Upper lobe of left lung (tissue), 6 donors: ENCODE measurements at places on chromosomes 1 and 21. TPM values are rescaled to one million over a fixed set of nuclear protein-coding genes. Genes with fewer than 3 reads are reported as not detected.

The CYP4A11 gene
- total RNA-seq = not detected

The OPN3 gene
- total RNA-seq = 11.5 TPM

The KLF18 gene
- total RNA-seq = not detected

The AGPAT3 gene
- total RNA-seq = 66.7 TPM

The ELF3 gene
- 85.4 TPM for total RNA-seq

The FAM72D gene
- not detected for total RNA-seq

The GPR161 gene
- 5.1 TPM for total RNA-seq

The USP16 gene
- 28.6 TPM for total RNA-seq

The RIMKLA gene
- total RNA-seq = 14.3 TPM

The GNB1 gene
- 316 TPM for total RNA-seq

The ZBTB8A gene
- 6.1 TPM for total RNA-seq

The TP53BP2 gene
- 62.0 TPM for total RNA-seq

DNA sequence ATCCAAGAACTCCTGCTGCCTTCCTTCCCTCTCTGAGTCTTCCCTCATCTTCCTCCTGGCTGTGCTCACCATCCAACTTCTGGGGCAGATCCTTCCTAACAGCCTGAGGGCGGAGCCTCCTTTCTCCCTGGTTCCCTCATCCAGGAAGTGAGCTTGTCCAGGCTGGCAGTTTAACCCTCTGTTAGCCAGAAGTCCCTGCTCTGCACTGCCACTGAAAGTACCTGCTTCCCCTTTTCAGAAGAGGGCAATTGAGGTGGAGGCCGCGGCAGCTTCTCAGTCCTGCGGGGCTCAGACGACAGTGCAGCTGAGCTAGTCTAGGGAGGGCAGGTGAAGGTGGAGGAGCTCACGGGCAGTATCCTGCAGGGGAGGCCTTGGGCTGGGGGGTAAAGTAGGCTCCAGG lies 149.1 kb downstream of the FCRL5 start:
- H3K4me3 ChIP-seq = no peak overlapping the region
- no peak for DNase-seq
- H3K36me3 ChIP-seq = no peaks in the 10 kb centered on the region

DNA sequence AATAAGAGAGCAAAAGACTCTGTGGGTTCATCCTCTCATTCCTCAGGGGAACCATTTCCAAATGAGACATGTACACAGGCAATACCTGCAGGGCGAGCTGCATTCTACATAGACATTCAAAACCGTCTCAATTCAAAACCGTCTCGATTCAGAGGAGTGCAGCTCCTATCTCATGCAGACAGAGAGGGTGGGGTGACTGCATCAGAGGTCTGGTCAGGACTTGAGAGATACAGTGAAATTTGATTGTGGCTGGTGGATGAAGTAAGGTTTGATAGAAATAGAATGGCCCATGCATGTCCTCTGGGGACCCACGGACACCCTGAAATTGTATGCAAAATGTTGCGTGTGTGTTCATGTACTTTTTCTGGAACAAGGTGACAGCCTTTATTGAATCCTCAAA lies 27.3 kb downstream of the TEX35 start:
- no peak overlapping the region for H3K4me3 ChIP-seq
- peaks cover 15% of the 10 kb centered on the region for H3K4me1 ChIP-seq
- no peak for DNase-seq

DNA sequence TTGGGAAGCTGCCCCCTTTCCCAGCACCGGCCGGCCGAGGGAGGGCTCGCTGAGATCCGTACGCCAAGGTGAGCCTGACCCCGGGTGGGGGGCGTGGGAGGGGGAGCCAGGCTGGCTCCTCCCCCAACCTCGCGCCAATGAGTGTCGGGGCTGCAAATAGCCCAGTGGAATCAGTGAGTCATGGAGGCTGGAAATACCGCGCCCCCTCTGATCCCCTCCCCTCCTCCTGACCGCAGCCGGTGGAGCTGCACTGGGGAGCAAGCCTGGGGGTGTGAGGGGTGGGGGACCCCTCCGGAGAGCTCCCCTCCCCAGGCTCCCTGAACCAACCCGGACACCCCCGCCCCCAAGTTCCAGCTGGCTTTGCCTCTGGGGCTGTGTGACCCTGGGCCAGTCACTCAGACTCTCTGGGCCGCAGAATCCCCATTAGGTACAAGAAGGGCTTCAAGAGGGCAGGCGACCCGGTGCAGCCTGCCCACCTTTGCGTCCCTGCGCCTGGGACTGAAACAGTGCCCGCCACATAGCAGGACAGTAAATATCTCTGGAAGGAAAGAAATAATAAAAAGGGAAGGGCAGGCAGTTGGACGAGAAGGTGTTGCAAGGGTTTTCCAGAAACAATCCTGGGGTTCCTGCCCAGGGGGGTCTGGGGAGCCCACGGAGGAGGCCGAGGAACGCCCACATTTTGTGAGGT lies 4.5 kb downstream of the HSPB7 start:
- H3K4me3 ChIP-seq = peak overlapping the region; percentile 30
- H3K27ac ChIP-seq = peak overlapping the region; percentile 67
- H3K27me3 ChIP-seq = no peaks in the 10 kb centered on the region
- no peaks in the 10 kb centered on the region for H3K36me3 ChIP-seq

DNA sequence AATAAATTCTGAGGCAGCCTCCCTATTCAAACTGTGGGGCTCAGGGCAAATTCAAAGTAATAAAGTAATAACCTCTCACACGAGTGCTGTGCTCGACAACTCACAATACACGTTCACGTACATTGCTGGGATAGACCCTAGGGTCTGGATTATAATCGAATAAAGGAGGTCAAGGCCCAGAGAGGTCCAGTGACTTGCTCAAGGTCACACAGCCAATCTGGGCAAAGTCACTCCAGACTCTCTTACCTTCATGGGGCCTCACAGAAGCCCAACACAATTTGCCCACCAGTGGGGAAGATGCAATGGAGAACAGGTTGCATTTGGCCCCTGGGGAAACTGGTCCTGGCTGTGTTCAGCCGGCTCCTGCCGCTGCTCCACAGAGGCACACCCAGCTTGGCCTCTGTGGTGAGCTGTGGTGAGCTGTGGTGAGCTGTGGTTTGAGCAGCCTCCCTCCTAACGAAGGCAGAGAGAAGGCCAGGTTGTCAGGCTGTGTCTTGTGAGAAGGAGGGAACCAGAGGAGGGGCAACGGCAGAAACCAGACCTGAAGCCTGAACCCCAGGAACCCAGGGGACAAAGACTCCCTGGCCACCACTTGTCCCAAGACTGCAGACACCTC lies 35.1 kb downstream of the NUAK2 start:
- H3K27me3 ChIP-seq = no peaks in the 10 kb centered on the region
- no peak overlapping the region for H3K4me3 ChIP-seq
- peak; percentile 41 for DNase-seq

DNA sequence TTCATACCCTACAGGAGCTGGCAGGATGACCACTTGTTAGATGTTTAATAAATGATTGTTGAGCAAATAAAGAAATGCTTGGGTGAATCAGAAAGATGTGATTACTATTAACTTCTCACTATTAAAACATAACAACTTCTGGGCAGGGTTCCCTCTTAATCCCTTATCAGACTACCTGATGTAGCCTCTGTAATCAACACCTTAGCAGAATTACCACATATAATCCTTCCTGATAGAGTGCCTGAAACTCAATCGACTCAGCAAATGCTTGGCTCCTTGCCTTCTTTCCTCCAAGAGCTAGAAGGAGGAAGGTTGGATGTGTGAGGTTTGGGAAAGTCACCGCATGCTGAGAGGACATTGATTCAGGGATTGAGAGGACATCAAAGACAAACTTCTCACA lies 34.8 kb upstream of the DSCAM start:
- H3K27ac ChIP-seq = no peak overlapping the region
- H3K36me3 ChIP-seq = no peaks in the 10 kb centered on the region
- H3K27me3 ChIP-seq = no peaks in the 10 kb centered on the region
- H3K4me3 ChIP-seq = no peak overlapping the region

DNA sequence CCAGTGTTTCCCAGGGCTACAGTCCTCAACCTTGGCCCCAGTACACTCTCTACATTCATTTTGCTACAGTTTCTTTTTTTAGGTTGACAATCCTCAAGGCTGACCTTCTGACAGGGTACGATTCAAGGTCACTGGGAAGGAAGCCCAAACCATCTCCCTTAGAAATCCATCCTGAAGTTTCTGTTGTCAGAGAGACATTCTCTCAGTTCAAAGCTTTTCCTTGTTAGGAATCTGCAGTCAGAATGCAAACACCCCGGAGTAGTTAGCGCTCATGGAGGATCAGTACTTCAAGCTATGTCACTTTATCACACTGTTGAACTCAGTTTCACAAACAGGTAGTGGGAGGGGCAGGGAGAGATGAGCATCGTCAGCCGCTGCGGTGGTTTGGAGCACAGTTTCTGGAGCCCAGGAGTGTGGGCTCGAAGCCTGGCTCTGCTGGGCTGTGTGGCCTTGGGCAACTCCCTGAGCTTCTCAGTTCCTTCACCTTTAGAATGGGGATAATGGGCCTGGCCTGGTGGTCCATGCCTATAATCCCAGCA lies 4.2 kb downstream of the SLC2A5 start:
- no peaks in the 10 kb centered on the region for H3K27me3 ChIP-seq
- H3K4me3 ChIP-seq = no peak overlapping the region
- DNase-seq = no peak
- H3K27ac ChIP-seq = no peak overlapping the region
- H3K4me1 ChIP-seq = peaks cover 25% of the 10 kb centered on the region

DNA sequence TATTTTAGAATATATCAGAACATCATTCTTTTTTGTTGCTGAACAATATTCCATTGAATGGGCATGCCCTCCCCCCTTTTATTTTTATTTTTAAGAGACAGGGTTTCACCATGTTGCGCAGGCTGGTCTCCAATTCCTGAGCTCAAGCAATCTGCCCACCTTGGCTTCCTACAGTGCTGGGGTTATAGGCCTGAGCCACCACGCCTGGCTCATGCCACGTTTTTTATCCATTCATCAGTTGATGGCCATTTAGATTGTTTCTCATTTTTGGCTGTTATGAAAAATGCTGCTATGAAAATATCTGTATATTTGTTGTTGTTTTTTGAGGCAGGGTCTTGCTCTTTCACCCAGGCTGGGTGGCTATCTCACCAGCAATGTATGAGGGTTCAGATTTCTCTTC lies 19.8 kb downstream of the SPEN start:
- H3K27ac ChIP-seq = no peak overlapping the region
- H3K4me1 ChIP-seq = peaks cover 37% of the 10 kb centered on the region
- H3K4me3 ChIP-seq = no peak overlapping the region
- H3K36me3 ChIP-seq = no peaks in the 10 kb centered on the region
- H3K27me3 ChIP-seq = no peaks in the 10 kb centered on the region
- no peak for DNase-seq

DNA sequence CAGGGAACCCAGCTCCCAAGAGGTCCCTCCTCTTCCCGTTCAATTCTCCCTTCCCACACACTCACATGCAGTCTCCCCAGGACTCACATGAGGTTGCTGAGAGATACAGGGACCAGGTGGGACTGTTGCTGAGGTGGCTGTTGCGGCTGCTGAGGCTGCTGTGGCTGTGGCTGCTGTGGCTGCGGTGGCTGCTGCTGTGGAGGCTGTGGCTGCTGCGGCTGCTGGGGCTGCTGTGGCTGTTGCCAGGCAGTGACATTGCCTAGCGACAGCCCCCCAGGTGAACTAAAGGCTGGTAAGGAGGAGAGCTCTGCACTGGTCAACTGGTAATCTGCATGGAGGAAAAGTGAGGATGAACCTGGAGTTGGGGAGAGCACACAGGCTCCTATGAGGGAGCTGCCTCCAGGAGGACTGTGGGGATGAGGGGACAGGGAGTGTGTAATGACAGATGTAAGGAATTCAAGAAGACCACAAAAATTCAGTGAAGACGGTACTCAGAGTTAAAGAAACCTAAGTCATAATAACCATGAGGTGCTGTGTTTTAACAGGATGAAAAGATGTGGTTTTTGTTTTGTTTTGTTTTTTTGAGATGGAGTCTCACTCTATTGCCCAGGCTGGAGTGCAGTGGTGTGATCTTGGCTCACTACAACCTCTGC lies 31.8 kb downstream of the MEF2D start:
- H3K4me3 ChIP-seq = no peak overlapping the region
- H3K27ac ChIP-seq = no peak overlapping the region
- no peak for DNase-seq
- H3K36me3 ChIP-seq = peaks cover 75% of the 10 kb centered on the region

- no peaks in the 10 kb centered on the region for H3K4me1 ChIP-seq
- no peaks in the 10 kb centered on the region for H3K27me3 ChIP-seq
- peaks cover 39% of the 10 kb centered on the region for H3K36me3 ChIP-seq
- DNase-seq = peak; percentile 41
- H3K27ac ChIP-seq = no peak overlapping the region
Observed at GRCh38 chr1:110060034-110060661, 10.3 kb downstream of the ALX3 start.

- DNase-seq = peak; percentile 63
- H3K27ac ChIP-seq = no peak overlapping the region
Observed at GRCh38 chr1:51192213-51192843, 43.7 kb upstream of the RNF11 start.

- H3K4me1 ChIP-seq = no peaks in the 10 kb centered on the region
- H3K4me3 ChIP-seq = no peak overlapping the region
- no peaks in the 10 kb centered on the region for H3K36me3 ChIP-seq
- DNase-seq = no peak
- no peaks in the 10 kb centered on the region for H3K27me3 ChIP-seq
Observed at GRCh38 chr1:192350356-192350755, 33.6 kb downstream of the RGS21 start.

GRCh38 chr1:36737767-36738166 lies 255.1 kb upstream of the CSF3R start:
- peak; percentile 2 for DNase-seq
- no peaks in the 10 kb centered on the region for H3K27me3 ChIP-seq
- H3K27ac ChIP-seq = no peak overlapping the region
- no peak overlapping the region for H3K4me3 ChIP-seq

DNA sequence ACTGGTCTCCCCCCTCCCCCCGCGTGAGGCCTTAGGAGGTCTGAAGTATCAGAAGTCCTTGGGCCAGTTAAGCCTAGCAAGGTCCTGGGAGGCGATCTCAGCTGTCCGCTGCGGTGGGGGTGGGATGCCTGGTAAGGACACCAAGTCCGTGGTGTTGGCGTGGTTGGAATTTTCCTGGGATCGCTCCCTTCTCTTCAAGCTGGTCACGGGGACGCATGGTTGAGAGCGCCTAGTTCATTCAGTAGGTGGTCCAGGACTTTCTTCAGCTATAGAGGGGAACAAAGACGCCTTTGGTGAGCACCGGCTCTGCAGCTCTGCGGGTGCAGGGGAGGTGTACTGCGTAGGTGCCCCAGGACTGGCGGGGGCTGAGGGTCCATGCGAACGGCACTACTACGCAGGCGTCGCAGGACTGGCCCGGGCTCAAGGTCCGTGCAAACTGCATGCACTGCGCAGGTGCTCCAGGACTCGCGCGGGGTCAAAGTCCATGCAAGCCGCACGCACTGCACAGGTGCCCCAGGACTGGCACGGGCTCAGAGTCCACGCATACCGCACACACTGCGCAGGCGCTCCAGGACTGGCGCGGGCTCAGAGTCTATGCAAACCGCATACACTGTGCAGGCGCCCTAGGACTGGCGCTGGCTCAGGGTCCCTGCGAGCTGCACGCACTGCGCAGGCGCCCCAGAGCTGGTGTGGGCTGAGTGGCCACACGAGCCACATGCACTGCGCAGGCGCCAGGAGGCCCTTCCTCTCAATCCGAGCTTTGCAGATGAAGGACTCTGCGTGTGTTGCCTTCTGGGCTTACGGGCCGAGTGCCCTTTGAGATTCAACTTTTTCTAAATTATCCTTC lies 36.6 kb upstream of the HMGN1 start:
- peaks cover 50% of the 10 kb centered on the region for H3K4me1 ChIP-seq
- no peaks in the 10 kb centered on the region for H3K27me3 ChIP-seq
- peak; percentile 73 for DNase-seq
- H3K4me3 ChIP-seq = peak overlapping the region; percentile 52

- no peak overlapping the region for H3K4me3 ChIP-seq
- H3K27ac ChIP-seq = no peak overlapping the region
- no peaks in the 10 kb centered on the region for H3K4me1 ChIP-seq
- no peaks in the 10 kb centered on the region for H3K27me3 ChIP-seq
Observed at GRCh38 chr1:224149709-224150108, 33.3 kb upstream of the DEGS1 start.
